ENCODE measurements at places on chromosomes 11 and 22.

- no peak for DNase-seq
These were observed 13.1 kb downstream of the USP2 start for GRCh38 chr11:119368121-119369034.

DNA sequence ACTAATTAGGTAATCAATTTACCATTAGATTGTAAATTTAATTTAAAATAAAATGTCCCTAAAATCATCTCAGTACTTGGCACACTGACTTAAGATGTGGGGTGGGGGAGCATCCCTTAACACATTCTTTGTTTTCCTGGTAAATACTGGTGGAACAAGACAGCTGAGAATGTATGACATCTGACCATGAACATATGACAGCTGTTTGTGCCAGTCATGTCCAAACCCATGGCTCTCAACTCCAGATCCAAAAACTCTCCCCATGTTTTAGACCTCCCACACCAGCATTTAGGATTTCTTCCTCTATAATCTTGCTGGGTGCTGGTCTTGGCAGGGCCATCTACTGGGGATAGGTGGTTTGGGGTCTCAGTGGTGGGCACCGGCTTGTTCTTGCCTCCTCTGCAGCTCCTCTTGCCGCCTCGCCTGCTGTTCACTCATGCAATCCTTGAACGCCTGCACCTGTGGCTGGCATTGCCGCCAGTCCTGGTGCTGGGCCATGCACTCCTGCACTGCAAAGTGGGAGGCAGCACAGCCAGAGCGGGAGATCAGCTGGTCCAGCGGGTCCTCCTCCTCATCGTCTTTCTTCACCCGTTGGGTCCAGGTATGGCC lies 3.8 kb downstream of the COA4 start:
- no peak for DNase-seq

GRCh38 chr11:364991-365725 lies 4.1 kb upstream of the B4GALNT4 start:
- DNase-seq: no peak

DNA sequence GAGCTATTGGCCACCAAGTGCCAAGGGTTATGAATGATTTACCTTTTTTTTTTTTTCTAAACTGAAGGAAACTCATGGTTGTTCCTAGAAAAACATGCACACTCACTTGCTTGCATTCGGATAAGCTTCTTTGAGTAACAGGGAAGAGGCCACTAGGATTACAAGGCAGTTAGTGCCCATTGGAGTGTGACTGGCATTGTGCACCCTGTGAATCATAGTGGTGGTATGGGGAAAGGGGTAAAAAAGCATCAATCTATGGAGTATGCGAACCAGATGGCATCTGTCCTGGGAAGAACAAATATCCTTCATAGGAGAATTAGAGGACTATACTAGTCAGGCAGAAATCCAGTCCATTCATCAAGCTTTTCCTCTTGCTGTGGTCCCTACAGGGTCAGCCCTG lies 24.2 kb downstream of the CD44 start:
- no peak for DNase-seq

GRCh38 chr22:46049726-46050450 lies 72.9 kb upstream of the WNT7B start:
- no peak for DNase-seq

DNA sequence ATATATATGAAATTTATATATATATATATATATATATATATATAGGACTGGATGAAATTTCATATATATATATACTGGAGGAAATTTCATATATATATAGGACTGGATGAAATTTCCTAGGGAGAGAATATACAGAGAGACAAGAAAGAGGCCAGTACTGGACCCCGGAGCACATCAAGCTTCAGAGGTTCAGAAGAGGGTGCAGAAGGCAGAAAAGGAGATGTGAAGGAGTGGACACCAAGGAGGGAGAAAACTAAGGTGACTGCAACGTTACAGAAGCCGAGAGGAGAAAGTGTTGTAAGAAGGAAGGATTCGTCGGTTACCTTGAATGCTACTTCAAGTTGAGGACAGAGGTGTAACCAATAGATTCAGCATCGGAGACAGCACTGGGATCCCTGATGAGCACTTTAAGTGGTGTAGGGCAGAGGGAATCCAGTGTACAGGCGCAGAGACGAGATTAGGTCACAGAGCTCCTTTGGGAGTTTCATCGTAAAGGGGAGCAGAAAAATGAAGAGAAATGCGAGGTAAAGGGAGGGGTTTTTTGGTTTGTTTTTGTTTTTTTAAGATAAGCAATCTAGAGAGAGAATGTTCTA lies 8.5 kb upstream of the TPH1 start:
- no peak for DNase-seq

- DNase-seq: no peak
These were observed 105.6 kb upstream of the TBCEL start for GRCh38 chr11:120918257-120918656.

GRCh38 chr11:119374632-119375336 lies 6.7 kb downstream of the USP2 start:
- DNase-seq: no peak

GRCh38 chr11:128391811-128392210 lies 195.5 kb downstream of the ETS1 start:
- no peak for DNase-seq

DNA sequence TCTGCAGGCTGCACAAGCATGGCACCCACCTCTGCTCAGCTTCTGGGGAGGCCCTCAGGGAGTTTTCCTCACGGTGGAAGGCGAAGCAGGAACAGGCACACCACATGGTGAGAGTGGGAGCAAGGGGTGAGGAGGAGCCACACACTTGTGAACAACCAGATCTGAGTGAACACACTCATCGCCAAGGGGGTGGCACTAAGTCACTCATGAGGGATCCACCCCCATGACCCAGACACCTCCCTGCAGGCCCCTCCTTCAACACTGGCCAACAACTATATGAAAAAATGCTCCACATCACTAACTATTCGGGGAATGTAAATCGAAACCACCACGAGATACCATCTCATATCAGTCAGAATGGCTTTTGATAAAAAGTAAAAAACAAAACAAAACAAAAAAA lies 722 bp upstream of the KRTAP5-2 start:
- DNase-seq: no peak

GRCh38 chr22:34847072-34847471 lies 218.9 kb upstream of the ISX start:
- DNase-seq: no peak

DNA sequence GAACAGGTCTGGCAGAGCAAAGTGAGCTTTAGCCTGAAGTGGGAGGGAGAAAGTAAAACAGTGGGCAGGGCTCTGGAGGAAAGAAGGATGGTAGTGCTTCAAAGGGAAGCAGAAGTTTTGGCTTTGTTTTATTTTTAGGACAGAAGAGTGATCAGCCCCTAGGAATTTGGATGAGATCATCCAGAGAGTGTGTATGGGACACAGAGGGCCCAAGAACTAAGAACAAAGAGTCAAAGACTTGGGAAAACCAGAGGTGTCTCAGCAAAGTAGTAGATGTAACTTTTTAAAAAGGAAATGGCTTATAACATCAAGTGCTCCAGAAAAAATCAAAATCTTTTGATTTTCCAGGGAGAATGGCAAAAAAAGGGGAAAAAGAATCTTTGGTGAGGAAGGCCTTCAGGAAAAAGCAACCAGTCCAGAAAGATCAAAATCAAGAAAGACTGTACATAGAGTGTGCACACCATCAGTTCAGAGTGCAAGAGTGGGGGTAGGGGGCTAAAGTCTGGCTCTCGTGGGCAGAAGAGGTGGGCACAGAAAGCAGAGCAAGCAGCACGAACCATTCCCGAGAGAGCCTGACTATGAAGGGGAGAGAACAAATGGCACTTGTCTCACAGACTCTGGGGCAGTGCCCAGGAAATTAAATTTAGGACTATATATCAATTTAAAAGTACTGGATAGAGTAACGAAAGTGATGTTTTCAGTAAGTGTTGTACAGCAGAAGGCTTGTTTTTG lies 30.0 kb downstream of the MAPK1 start:
- no peak for DNase-seq

DNA sequence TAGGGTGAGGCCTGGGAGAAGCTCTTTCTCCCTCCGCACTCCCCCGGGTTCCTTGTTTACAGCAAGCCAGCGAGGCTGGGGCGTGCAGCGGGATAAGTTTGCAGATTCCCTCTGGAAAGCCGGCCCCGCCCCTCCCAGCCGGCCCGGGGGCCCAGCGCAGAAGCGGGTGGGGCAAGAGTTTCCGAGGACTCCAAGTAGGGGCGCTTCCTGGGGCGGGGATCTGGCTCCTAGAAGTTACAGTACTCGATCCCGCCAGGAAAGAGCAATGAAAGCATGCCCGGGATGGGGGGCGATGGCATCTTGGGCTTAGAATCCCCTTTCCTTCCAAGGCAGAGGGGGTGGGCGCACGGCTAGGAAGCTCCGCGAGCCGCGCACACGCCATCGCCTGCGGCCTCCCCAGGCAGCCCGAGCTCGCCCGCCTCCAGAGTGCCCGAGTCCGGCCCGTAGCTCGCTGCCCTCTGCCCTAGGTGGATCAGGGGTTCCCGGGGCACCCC lies 385 bp downstream of the TST start:
- DNase-seq: no peak

GRCh38 chr11:3982431-3982830 lies 112.2 kb upstream of the RRM1 start:
- no peak for DNase-seq

DNA sequence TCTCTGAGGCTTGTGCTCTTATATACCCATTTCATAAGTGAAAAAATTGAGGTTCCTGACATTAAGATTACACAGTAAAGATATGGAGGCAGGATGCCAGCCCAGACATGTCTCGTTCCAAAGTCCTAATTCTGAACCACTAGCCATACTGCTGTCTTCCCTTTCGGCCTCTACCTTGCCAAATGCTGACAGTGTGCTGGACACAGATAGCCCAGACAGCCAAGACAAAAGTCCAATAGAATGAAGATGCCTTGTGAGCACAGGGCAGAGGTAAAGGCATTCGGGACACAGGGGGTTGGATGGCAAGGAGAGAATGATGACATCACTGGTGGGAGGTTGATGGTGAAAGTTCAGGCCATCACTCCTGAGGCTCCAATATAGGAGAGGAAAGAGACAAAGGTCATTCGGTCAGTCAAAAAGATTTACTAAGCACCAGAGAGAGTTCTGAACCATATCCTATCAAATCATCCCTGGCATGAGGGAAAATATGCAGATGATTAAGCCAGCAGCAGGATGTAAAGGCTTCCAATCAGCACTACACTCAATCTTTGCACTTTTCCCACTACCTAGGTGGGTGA lies 174.0 kb upstream of the MTMR2 start:
- DNase-seq: no peak

DNA sequence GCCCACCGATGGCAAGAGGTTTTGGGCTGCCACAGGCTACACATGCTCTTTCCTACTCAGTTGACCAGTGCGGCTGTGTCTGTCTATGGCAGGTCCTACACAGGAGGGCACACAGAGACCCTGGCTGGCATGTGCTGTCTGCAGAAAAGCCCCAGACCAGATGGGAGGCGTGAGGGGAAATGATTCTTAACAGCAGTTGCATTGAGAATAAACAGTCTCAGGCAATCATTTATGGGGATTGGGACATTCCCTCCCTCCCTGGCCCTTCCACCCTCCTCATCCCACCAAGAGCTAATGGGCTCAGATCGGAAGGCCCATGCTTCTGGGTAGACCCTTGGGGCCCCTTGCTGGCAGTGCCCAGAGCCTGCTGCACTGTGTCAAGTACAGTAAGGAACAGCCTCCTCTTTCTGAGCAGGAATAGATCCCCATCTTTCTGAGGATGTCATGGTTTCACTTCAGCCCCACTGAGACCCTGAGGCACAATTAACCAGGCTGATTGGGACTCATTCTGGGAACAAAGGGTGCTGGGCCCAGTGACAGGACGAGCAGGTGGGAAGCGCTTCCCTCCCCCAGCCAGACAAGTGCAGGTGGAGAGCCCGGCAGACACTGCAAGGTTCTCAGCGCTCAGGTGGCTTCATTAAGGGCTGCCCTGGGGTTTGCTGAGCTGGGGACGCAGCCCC lies 28.3 kb downstream of the TSPAN18 start:
- DNase-seq: no peak

DNA sequence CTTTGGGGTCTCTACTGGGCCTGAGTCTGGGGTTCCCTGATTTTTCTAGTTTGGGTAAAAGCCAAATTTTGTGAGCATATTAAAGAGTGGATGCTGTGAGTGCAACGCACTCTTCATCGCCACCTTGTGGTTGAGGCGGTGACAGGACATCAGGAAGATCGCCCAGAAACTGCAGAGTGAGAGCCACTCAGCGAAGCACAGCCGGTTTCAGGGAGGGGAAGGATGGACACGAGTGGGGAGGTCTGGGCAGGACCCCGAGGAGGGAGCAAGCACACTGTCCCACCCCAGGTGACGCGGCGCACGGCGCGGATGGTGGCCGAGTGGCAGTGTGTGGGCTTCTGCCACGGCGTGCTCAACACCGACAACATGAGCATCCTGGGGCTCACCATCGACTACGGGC lies 9.1 kb downstream of the SELENOO start:
- DNase-seq: peak; percentile 55

DNA sequence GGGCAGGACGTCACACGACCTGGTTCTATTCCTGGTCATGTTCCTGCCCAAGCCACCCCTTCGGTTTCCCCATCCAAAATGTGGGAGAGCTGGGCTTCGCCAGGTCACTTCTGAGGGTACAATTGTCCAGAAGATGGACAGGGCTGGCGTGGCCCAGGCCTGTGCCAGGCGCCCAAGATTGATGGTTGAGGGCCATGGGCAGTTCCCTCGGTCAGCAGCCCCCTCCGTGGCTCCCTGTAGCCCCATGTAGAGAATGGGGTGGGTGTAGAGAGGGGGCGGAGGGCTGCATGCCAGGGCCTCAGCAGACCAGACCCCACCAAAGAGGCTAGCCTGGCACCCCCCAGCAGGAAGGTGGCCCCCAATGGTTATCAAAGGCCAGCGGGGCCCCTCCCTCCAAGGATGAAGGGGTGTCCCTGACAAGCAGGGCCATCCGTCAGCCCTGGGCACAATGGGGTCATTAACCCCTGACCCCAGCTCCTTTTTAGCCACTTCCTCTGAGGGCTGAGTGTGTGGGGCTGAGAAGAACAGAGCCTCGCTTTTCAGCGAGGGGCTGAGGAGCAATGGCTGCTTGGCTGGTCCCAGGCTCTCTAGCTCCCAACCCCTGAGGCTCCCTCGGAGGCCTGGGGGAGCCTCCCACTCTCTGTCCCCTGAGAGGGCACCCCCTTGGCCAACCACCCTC lies 11.0 kb upstream of the PICK1 start:
- DNase-seq: no peak

- no peak for DNase-seq
These were observed 29.5 kb upstream of the FZD4 start for GRCh38 chr11:86984701-86985100.

GRCh38 chr11:77302752-77303151 lies 1.3 kb upstream of the GDPD4 start:
- no peak for DNase-seq

GRCh38 chr11:17770048-17770652 lies 35.6 kb downstream of the KCNC1 start:
- DNase-seq: no peak

Data from effector CD8-positive, alpha-beta T cell (primary cell).